ENCODE measurements at places on chromosomes 4 and X. TPM values are rescaled to one million over a fixed set of nuclear protein-coding genes. Genes with fewer than 3 reads are reported as not detected.

- H3K4me1 ChIP-seq = peaks cover 9% of the 10 kb centered on the region
- no peak overlapping the region for H3K4me3 ChIP-seq
- no peaks in the 10 kb centered on the region for H3K36me3 ChIP-seq
- peak overlapping the region; percentile 81 for H3K27ac ChIP-seq
- peak; percentile 83 for DNase-seq
Measured at GRCh38 chr4:123522646-123523045, 126.1 kb downstream of the SPRY1 start.

The LYAR gene
- 11.3 TPM for total RNA-seq

The IL1RAPL1 gene
- 2.3 TPM for total RNA-seq

- H3K27me3 ChIP-seq = peaks cover 2% of the 10 kb centered on the region
- no peaks in the 10 kb centered on the region for H3K36me3 ChIP-seq
- no peak overlapping the region for H3K27ac ChIP-seq
- H3K4me1 ChIP-seq = no peaks in the 10 kb centered on the region
Measured at GRCh38 chrX:37455381-37455780, 106.2 kb downstream of the PRRG1 start.

DNA sequence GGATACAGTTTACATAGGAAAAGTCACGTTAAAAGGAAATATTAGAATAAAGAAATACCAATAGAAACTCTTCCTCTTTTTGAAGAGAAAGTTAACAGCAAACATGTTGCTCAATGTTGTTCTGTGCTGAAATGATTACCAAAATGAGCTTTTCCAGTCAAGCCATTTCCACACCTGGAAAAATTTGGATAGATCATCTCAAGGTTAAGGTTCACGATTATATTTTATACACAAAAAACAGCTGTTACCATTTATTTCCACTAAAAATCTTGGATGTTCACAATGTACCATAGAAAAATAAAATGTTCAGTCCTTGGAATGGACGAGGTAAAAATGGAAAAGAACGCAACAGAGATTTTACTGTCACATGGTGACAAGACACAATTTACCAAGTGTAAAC lies 218.7 kb downstream of the SCFD2 start:
- H3K27me3 ChIP-seq = no peaks in the 10 kb centered on the region
- peak; percentile 71 for DNase-seq
- H3K36me3 ChIP-seq = peaks cover 5% of the 10 kb centered on the region
- H3K4me1 ChIP-seq = no peaks in the 10 kb centered on the region
- peak overlapping the region; percentile 63 for H3K27ac ChIP-seq

Data from muscle of leg (tissue), 16 donors.